Neural crest cell (in vitro differentiated cells): ENCODE measurements at places on chromosomes 3 and 15.
A peak's percentile ranks its signal among the peaks of the same experiment; 100 is the strongest.

GRCh38 chr15:44468709-44469385 lies 41.4 kb downstream of the CTDSPL2 start:
- DNase-seq = no peak

- DNase-seq = no peak
These were observed 375.3 kb downstream of the VPS13C start for GRCh38 chr15:61684749-61685467.

GRCh38 chr15:85559530-85559929 lies 179.1 kb downstream of the AKAP13 start:
- no peak for DNase-seq

DNA sequence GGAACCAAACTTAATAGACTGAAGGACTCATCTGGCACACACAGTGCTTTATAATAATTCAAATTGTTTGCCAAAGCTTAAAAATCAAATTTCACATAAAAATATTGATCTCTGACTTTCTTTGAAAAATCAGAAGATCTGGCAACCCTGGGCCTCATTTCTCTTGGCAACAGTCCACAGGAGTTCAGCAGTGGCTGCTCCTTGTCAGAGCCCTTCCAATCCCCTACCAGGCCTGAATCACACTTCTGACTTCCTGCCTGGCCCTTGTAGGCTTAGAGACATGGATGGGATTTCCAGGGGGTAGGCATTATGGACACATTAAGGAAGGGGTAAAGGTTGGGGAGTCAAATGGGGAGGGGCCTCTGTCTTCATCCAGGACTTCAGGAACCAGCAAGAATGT lies 55.5 kb downstream of the PLS1 start:
- no peak for DNase-seq

DNA sequence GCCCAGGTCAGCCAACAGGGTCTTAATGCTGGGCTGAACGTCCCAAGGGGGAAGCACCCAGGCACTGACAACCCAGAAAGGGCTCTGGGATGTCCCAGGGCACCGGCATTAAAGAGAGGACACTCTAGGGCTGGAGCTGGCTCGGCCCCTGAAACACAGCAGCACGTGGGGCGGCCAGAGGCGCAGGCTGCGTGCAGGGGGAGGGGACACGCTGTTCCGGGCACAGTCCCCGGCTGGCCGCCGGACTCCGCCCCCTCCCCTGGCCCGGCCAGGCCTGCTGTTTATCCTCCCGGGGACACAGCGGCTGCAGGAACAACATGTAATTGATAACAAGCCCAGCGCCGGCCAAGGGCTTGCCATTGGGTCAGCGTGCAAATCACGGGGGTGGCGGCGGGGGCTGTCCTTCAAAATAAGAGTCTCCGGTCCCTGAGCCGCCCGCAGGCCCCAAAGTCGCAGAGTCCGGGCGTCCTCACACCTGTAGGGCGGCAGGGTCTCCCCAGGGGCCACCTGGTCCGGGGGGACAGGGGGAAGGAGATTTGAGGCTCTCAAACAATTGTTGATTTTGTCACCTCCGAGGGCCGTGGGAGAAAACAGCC lies 1.3 kb downstream of the KLF15 start:
- DNase-seq = peak; percentile 79

- DNase-seq = no peak
These were observed 763.8 kb downstream of the ROBO1 start for GRCh38 chr3:79003994-79004393.

DNA sequence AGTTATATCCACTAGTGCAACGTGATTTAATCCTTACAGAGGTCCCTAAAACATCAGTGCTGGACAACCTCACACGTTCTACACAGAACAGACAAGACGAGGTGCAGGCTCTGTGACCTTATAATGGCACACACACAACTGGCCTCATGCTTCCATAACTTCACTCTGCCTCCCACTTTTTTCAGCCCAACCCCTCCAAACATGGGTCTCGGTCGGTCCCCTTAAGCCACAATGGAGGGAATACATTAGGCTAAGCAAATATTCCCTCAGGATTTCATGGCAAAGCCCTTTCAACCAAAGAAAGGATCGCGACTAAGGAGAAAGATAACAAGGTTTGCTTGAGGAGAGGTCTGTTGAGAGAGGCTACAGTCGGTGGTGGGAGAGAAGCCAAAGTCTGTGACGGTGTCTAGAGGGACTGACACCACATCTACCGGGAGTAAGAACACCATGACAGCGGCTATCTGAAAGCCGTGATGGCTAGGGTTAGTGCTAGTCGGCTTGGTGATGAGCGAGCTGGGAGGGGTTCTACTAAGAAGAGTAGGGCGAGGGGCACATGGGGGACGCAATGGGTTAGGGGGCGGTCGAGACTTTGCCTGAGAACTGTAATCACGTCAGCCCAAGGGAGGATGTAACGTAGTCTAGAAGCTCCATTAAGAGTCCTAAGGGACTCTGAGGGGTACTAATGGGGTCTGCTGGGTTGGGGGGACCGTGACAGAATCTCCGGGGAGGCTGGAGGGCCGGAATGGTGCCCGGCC lies 1.0 kb downstream of the MYO9A start:
- DNase-seq = peak; percentile 8

- no peak for DNase-seq
These were observed 49.8 kb downstream of the BDH1 start for GRCh38 chr3:197505796-197506548.

DNA sequence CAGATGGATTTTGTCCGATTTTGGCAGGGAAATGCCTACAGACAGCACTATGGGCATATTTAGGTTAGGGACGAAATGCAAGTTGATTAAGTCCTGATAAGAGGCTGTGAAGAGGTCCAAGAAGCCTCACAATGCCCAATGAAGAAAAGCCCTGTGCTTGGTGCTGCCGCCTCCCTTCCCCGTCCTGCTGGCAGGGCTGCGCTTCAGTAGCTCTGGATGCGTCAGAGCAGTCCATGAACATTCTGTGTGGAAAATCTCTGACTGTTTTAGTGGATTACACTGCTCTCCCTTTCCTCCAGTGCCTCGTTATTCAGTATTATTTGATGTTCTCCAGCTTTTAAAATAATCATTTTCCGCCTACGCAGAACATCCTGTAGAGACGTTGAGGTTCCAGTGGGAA lies 39.6 kb downstream of the MLH1 start:
- DNase-seq = no peak

GRCh38 chr3:37604336-37604833 lies 257.3 kb upstream of the CTDSPL start:
- DNase-seq = no peak

- no peak for DNase-seq
These were observed 1.2 kb upstream of the STT3B start for GRCh38 chr3:31531452-31531991.

GRCh38 chr3:13514639-13515435 lies 34.1 kb upstream of the FBLN2 start:
- DNase-seq = no peak

GRCh38 chr3:25665315-25666280 lies 891 bp upstream of the TOP2B start:
- no peak for DNase-seq

DNA sequence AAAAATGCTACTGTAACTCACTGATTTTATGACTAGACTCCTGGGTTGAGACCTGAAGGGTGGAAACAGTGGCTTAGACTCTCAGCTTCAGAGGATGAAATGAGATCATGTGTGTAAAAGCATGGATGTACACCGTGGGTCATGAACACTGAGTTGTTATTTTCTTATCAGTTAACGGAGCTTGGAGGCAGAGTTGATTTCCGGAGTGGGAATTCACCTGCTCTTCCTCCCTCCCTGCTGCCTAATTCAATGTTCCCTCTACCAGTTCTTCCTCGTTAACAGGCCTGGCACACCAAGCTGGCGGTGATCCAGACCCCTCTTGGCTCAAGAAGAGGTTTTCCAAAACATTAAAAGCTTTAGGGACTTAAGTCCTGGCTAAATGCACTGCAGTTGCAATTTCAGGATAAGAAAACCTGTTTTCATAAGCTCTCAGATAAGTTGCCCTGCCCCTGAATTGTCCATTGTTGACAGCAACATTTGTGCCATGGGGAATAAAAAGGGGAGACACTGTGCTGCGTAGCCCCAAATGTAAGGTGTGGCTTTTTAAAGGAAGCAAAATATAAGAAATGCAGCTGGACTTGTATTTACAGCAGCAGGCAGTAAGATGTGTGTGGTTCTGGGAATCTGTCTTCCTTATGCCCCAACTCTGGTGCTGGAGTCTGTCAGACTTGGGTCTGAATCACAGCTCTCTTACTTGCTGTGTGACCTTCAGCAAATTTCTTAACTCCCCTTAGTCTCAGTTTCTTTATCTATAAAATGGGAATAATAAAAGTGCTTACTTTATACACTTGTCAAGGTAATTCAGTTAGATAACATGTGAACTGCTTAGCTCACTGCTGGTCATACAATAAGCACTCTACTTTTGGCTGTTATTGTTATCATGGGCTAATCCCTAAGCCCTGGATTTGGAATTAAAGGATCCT lies 9.9 kb downstream of the PDIA5 start:
- no peak for DNase-seq

DNA sequence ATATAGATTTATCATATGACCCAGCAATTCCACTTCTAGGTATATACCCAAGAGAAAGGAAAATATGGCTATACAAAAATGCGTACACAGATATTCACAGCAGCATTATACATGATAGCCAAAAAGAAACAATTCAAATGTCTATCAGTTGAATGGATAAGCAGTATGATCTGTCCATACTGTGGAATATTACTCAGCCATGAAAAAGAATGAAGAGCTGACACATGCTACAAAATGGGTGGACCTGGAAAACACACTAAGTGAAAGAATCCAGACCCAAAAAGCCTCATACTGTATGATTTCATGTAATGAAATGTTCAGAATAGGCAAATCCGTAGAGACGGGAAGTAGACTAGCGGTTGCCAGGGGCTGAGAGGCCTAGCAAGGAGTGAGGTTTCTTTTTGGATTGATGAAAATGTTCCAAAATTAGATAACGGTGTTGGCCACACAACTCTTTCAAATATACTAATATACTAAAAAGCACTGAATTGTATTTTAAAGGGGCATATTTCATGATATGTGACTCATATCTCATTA lies 33.4 kb downstream of the FGD5 start:
- DNase-seq = no peak

DNA sequence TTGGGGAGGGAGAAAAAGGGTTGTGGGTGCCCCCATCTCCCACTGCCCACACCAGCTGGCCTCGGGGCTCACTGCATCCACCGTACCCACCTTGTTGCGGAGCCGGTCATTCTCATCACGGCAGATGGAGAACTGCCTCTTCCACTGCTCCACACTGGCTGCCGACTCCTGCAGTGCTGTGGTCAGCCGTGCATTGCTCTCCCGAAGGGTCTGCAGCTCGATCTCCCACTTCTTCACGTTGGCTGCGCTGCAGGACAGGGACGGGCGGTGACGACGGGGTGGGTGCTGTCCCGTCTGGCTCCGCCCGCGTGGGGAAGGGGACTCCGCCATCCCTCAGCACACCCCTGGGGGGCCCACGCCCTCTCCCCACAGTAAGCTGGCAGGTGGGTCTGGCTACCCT lies 45.1 kb downstream of the WHAMM start:
- no peak for DNase-seq

- DNase-seq = no peak
These were observed 22.1 kb upstream of the HEG1 start for GRCh38 chr3:125077864-125078263.

GRCh38 chr15:40513609-40514008 lies 42.8 kb downstream of the CHST14 start:
- DNase-seq = no peak

- DNase-seq = no peak
These were observed 189.8 kb downstream of the FOXP1 start for GRCh38 chr3:71393745-71394144.

DNA sequence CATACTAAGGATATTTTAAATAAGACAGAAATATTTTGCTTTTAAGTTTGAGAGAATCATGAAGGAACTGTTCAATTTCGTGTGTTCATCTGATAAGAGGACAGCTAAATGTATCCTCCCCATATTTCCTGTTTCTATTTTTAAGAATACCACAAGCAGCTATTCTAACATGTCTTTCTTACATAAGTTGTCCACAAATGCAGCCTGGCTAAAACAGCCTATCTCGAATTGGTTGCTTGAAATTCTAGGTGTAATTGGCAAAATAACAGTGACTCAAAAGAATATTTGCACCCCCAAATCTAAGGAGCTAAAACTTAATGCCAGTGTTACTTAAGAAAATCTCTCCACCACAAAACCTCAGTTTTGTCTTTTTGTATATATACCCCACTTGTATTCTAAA lies 35.0 kb downstream of the BTLA start:
- DNase-seq = no peak

DNA sequence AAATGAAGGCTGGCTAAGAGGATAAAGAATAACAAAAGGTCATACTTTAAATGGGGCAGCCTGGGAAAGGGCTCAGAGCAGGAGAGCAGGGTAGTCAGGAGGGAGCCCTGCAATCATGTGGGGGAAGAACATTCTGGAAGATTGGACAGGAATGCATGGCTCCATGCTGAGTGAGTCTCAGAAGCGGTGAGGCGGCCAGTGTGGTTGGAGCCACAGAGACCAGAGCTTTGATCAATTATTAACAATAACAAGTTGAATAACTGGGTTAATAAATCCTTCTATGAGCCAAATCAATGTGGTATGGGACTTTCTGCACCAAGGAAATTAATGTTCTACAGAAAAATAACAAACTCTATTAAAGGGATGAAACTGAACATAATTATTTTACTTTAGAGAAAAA lies 57.9 kb upstream of the DCUN1D1 start:
- no peak for DNase-seq

DNA sequence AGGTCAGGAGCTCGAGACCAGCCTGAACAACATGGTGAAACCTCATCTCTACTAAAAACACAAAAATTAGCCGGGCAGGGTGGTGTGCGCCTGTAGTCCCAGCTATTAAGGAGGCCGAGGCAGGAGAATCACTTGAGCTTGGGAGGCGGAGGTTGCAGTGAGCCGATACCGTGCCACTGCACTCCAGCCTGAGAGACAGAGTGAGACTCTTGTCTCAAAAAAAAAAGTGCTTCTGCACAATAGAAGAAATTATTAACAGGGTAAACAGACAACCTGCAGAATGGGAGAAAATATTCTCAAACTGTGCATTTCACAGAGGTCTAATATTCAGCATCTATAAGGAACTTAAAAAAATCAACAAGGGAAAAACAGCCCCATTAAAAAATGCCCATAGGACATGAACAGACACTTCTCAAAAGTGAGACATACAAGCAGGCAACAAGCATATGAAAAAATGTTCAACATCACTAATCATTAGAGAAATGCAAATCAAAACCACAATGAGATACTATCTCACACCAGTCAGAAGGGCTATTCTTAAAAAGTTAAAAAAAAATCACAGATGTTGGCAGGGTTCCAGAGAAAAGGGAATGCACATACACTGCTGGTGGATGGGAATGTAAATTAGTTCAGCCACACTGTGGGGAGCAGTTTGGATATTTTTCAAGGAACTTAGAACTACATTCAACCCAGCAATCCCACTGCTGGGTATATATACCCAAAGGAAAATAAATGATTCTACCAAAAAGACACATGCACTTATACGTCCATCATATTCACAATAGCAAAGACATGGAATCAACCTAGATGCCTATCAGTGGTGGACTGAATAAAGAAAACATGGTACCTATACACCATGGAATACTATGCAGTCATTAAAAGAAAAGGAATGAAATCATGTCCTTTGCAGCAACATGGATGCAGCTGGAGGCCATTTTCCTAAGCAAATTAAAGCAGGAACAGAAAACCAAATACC lies 75.5 kb downstream of the MSL2 start:
- DNase-seq = no peak

- DNase-seq = no peak
These were observed 60.9 kb downstream of the NPTN start for GRCh38 chr15:73572296-73572695.

- no peak for DNase-seq
These were observed 136.0 kb downstream of the CD47 start for GRCh38 chr3:107954845-107955244.

GRCh38 chr15:85179700-85180099 lies 198.0 kb downstream of the PDE8A start:
- no peak for DNase-seq
